ENCODE measurements at places on chromosomes 12 and 14.

- no peak for DNase-seq
Measured at GRCh38 chr14:100130521-100130920, 28.9 kb downstream of the DEGS2 start.

DNA sequence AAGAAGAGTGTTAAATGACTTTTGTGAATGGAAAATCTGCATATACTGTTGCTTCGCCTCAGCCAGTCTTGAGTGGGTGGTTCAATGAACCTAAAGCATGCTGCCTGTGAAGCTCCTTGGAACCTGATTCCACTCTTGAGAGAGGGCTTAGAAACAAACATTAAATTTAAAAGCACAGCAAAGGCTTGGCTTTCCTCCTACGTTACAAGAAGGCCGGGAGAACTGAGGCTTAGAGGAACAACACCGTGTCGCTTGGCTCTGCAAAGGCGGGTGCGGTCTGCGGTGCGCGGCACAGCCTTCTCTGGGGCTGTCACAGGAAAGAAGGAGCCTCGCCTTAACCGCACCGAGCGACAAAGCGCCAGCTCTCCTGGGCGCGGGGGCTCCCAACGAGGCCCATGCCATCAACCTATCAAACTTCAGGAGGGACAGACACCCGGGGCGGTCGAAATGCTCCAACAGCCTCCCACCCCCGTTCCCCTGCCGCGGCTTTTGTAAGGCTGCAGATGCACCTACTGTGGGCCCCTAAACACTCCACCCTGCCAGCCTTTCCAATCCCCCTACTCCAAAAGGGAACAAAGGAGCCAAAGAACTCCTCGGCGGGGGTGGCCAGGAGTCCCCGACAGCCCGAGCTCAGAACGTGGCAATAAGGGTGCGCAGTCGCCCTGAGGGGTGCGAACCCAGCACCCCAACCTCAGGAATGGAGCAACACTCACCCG is 729 bp downstream of the OSBPL8 start:
- DNase-seq, result peak; percentile 50

GRCh38 chr12:13233830-13234641 is 37.5 kb downstream of the EMP1 start:
- peak; percentile 74 for DNase-seq

DNA sequence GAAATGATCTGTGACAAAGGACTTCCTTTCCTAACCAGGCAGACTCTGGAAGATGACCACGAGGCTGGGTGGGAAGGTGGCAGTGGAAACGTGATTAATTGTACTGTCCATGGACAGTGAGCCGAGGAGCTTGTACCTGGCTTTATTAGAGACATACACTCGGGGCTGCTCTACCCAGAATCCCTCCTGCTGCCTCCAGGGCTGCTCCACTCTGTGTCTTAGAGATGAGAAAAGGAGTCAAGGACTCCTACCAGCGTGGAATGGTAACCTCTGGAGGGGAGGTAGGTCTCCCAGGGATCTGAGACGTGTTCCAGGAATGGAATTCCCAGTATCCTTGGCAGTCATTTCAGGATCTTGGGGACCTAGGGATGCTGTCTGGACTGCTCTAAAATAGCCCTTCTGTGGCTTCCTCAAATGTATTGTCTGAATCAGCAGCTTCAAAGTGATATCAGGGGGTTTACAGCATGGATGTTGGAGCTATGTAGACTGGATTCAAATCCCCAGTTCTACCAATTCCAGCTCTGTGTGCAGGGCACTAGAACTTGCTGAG is 237.8 kb downstream of the CACNA1C start:
- no peak for DNase-seq

DNA sequence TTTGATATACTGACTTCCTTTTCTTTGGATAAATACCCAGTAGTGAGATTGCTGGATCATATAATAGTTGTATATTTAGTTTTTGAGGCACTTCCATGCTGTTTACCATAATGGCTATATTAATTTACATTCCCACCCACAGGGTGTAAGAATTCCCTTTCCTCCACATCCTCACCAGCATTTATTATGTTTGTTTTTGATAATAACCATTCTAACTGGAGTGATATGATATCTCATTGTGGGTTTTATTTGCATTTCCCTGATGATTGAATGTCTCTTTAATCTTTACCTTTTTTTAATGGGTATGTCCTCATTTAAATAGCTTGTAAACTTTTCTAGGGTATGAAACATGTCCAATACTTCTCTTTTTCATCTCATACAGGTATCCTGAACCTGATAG is 11.6 kb upstream of the SAV1 start:
- no peak for DNase-seq

All from H7 (cell line).